ENCODE measurements at places on chromosomes 1 and 21.

DNA sequence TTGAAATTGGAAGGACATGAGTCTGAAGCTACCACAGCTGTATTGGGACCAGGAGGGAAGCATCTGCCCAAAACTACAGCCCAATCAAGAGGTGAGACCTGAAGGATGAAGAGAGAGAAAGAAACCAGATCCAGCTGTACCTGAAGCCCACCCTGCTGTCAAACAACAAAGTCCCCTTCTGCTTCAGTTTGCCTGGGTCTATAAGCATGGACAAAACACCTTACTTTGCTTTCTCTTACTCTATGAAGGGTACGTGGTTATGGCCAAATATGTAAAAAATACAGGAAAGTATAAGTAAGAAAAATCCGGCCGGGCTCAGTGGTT, 26.4 kb downstream of the TOMM20 start:
- DNase-seq = no peak

DNA sequence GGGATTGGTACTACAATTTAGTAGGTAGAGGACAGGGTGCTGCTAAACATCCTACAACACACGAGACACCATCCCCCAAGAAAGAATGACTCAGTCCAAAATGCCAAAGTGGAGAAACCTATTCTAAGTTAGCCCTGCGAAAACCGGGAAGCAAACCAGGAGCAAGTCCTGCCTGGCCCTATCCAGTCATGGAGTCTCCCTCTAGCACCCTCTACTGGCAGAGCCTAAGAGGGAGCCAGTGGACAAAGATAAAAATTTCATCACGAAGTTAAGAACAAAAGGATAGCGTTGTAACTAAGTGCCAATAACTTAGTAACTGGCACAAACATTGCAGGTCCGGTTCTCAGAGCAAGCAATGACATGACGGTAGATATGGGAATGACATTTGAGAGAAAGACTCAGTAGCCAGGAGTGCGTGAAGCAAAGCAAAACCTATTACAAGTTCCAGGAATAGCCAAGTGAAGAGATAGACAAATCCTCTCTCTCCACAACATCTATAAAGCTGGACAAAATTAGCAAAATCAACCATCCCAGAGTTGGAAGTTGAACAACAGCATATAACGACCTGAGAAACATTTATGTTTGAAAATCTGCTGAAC, 383.5 kb downstream of the OMA1 start:
- DNase-seq = peak; percentile 22

DNA sequence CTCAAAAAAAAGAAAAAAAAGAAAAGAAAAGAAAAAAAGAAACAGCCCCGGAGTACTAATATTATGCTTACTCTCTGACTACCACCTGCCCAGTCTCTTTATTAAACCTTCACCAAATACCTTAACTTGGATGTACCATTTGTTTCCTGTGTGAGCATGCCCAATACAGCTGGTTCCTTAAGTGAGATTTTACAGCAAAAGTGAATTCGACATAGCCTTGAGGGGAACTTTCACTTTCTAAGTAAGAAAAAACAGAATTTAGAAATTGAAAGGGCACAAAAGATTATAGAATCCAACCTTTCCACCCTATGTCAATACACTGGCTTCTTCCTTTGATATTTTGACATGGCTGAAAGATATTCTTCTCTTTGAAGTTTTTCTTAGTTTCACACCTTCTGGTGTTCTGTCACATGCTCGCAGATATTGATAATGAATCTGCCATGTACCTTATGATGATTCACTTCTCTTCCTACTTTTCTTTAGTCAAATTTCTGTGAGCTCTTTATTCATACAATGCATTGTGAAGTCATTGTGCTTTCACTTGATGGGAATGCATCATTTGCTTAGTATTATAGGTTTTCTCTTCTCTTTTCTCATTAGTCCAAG, 5.2 kb upstream of the GIPC2 start:
- no peak for DNase-seq

DNA sequence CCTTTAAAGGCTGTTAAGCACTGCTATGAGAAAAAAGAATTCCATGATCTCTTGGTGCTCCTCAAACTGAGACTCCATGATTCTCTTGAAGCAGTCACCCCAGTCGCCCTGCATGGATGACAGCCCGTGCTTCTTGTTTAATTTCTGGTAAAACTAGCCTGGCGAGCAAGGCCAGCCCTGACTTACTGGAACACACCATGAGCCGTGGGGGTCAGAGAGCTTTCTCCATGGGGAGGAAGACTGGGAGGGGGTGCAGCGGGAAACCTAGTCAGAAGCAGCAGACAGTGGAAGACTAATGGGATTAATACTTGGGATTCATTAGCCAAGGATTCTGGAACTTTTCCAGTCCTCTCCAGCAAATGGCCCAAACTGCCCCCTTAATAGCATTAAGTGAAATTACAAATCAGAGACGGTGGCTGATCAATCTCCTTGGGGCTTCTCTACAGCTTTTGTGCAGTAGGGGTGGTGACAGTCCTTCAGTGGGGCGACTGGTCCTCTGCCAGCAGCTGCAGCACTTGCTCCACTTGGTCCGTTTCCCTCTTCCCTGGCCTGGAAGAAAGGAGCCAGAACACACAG, 57.2 kb upstream of the LRRN2 start:
- DNase-seq = no peak

DNA sequence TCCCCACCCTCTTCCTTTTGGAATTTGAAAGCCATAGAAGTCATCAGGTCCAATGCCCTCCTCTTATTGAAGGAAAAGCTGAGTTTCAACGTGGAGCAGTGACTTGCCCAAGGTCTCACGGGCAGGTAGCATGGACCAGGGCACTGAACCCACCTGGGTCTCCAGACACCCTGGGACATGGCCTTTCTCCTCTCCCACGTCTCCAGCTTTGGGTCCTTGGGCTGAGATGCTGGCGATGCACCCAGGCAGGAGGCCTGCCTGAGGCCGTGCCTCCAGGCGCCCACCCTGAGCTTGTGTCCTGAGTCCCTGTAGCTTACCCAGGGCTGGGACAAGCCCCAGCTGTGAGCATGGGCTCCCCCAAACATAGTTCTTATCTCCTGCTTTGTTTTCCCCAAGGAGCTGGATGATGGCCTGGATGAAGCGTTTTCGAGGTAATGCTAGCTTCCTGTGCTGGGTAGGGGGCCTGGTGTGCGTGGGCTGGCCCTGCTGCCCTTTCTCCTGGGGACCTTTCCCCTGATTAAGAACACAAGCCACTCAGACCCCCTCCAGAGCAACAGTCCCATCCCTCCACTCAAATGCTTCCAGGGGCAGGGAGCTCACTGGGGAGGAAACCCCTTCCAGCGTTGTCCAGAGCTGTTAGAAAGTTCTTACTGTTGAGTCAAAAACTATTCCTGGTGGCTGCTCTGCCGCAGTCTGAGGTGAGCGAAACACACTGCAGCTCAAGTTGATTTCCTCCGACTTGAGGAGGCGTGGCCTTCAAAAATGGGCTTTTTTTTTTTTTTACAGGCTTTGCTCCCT, 21.6 kb downstream of the LDLRAP1 start:
- DNase-seq = no peak

GRCh38 chr1:151867765-151868411, 14.4 kb upstream of the THEM5 start:
- no peak for DNase-seq

DNA sequence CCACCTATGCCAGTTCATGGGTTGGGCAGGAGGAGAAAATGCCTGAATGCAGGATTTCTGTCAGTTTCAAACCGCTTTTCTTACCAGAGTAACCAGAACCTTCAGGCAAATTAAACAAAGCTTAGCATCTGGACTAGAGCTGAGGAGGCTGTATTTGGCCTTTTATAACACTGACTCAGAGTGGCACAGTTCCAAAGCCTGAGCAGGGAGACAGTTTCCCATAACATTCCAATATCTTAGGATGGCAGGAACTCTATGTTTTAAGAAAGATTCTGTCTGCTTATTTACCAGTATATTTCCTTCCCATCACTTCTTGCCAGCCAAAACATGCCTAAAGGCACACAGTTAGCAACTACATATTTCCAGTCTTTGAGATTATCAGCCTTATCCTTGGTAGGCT, 46.8 kb downstream of the UBR4 start:
- no peak for DNase-seq

GRCh38 chr1:84853741-84854721, 39.0 kb downstream of the LPAR3 start:
- DNase-seq = peak; percentile 58

- DNase-seq = no peak
These were observed 36.5 kb downstream of the EPHB2 start for GRCh38 chr1:22747021-22747734.

- no peak for DNase-seq
These were observed 41.3 kb upstream of the TNFSF4 start for GRCh38 chr1:173248247-173248940.

- DNase-seq = no peak
These were observed 63.8 kb downstream of the ARHGEF16 start for GRCh38 chr1:3518256-3518655.

DNA sequence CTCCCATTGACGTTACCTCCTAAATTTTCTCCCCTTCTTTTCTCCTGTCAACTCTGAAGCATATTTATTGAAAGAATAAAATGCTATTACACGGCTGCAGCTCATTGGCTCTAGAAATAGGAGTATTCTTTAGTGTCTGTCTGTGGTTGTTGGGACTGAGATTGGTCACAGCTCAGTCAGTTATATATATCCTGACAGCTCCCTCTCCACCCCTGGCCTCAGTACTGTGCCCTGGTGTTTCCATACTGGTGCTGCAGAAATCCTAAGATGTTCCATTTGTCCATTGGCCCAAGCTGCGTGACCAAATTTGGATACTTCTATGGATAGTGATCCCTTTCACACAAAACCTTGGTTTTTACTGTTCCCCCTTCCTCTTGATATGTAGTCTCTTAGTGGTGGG, 67.3 kb downstream of the RALGPS2 start:
- DNase-seq = no peak

GRCh38 chr1:167510881-167511280, 7.4 kb downstream of the CD247 start:
- no peak for DNase-seq

- no peak for DNase-seq
These were observed 11.7 kb downstream of the ZC3H12A start for GRCh38 chr1:37485902-37486679.

DNA sequence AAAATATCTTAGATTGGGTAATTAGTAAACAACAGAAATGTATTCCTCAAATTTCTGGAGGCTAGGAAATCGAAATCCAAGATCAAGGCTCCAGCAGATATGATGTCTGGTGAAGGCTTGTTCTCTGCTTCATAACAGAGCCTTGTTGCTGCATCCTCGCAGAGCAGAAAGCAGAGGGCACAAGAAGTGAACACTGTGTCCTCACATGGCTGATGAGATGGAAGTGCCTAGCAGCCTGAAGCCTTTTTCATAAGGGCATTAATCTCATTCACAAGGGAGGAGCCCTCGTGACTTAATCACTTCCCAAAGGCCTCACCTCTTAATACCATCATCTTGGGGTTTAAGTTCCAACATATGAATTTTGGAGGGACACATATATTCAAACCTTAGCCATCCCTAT, 77.2 kb upstream of the FOXD3 start:
- no peak for DNase-seq

- no peak for DNase-seq
These were observed 674 bp upstream of the AKR7A3 start for GRCh38 chr1:19289244-19289643.

DNA sequence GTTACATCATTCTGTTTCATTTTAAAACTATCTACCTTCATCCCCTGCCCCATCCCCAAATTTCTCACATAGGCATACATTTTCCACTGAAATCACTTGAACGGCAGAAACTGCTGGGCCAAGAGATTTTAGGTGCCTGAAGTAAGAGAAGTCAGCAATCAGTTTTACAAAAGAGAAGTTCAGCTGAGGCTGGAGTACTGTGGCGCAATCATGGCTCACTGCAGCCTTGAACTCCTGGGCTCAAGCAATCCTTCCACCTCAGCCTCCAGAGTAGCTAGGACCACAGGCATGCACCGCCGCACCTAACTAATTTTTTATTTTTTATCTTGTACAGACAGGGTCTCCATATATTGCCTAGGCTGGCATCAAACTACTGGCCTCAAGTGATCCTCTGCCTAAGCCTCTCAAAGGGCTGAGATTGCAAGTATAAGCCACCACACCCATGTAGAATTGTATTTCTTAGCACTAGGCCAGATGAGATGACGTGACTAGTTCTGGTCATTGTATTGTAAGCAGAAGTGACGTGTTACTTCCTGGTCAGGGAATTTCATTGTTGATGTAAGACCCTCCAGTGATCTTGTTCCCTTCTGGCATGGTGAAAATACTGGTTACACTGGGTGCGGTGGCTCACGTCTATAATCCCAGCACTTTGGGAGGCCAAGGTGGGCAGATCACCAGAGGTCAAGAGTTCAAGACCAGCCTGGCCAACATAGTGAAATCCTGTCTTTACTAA, 7.1 kb downstream of the BECN2 start:
- no peak for DNase-seq

DNA sequence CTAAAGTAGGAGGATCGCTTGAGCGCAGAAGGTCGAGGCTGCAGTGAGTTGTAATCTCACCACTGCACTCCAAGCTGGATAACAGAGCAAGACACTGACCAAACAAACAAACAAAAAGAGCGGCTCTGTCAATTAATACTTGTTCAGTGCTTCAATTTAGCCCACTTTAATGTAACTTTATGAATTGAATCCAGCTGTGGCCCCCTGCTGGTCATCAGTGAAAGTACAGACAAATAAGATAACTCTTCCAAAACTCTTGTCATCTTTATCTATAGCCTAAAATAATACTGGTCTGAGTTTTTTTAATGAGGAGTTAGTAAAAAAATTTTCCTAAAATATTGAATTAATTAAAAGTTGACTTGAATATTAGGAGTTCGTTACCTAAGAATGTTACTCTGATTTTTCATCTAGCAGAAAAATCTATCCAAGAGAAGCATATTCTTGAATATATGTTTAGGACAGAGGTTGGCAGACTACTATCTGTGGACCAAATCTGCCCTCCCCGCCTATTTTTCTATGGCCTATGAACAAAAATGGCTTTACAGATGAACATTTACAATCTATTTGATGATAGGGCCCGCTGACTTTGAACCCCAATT, 26.1 kb downstream of the ATP5PF start:
- peak; percentile 59 for DNase-seq

DNA sequence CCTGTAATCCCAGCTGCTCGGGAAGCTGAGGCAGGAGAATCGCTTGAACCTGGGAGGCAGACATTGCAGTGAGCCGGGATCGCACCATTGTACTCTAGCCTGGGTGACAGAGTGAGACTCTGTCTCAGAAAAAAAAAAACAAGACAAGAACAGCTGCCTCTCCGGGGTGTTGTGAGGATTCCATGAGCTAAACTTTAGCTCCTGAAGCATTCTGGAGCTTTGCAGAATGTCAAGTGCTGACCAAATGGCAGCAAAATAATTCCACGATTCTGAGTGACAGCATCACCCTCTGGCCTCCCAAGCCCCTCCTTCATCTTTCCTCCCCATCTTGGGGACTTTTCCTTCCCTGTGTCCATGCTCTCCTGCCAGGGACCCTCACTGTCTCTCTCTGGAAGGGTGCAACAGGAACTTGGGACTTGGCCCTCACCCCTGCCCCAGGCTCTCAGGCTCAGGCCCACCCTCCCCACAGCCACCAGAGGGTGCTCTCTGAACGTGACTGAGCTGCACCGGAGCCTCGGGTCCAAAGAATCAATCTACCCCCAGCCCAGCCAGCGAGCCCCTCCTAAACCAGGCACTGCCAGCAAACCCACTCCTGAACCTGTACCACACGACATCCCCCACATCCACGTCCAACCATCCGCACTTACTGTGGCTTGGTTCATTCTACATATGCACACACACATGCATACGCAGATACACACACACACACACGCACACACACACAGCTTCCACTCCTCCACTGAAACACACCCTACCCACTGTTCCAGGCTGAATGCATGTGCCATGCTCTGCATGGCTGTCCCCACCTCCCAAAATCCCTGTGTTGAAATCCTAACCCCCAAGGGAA, 45.7 kb downstream of the ACOT7 start:
- peak; percentile 39 for DNase-seq

- DNase-seq = no peak
These were observed 43.1 kb downstream of the KIF21B start for GRCh38 chr1:200980452-200980772.

Data from AML-193 (cell line).